ENCODE measurements at places on chromosomes 6 and 20.

GRCh38 chr6:56936466-56936865 is 18.4 kb upstream of the BEND6 start:
- DNase-seq, result no peak

GRCh38 chr6:142367501-142368018 is 65.8 kb downstream of the ADGRG6 start:
- no peak for DNase-seq

GRCh38 chr20:32078791-32079190 is 26.7 kb downstream of the HCK start:
- no peak for DNase-seq

- DNase-seq, result no peak
Observed at GRCh38 chr20:36861625-36861874, 14.4 kb upstream of the TLDC2 start.

DNA sequence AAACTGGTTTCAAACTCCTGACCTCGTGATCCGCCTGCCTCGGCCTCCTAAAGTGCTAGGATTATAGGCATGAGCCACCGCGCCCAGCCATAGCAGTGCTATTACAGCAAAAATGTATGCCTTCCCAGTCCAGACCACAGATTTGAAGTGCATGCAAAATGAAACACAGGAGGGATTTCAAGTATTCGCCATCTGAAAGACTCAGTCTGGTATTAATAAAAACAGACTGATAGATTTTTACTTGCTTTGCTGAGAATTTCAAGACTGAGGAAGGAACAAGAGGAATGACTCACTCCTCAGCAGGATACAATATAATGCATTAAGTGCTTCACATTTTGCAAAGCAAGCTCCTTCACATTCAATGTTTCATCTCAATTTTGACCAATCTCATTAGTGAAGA is 134.9 kb downstream of the TMEM200A start:
- no peak for DNase-seq

GRCh38 chr20:40835321-40835720 is 146.3 kb upstream of the MAFB start:
- DNase-seq, result no peak

- no peak for DNase-seq
Observed at GRCh38 chr6:2109796-2110195, 135.6 kb downstream of the GMDS start.
